NCI-H2107 (cell line): ENCODE measurements at places on chromosomes 1 and 21.

- no peak for DNase-seq
These were observed 86.5 kb upstream of the CACNA1E start for GRCh38 chr1:181396811-181397210.

- DNase-seq: no peak
These were observed 49.1 kb upstream of the CPLANE2 start for GRCh38 chr1:16286122-16286521.

DNA sequence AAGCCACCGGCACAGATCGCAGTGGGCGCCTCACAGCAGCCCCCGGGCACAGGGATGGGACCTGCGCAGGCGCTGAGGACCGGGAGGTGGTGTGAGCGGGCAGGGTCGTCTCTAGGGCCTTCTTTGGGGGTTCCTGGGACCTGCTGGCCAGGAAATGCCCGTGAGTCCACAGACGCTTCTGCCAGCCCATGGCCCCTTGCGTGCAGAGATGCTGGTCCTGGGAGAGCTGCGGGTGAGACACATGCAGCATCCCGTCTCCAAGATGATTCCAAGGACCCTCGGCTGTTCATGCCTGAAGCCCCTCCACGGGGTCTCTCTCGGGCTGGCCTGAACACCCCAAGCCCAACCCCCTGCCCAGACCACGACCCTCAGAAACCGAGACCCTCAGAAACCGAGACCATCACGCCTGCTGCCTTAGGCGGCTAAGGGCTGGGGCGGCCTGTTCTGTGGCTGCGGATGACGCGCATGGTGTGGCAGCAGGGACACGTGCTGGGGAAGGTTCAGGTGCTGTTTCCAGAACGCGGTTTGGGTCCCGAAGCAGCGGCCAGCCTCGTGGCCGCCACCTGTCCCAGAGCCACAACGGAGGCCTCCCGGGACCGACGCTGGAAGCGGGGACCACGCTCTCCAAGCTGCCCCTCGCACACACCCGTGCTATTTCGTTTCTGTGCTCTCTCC lies 23.0 kb downstream of the CFAP74 start:
- DNase-seq: no peak

- no peak for DNase-seq
These were observed 56.4 kb upstream of the RGS7 start for GRCh38 chr1:241413386-241413785.

DNA sequence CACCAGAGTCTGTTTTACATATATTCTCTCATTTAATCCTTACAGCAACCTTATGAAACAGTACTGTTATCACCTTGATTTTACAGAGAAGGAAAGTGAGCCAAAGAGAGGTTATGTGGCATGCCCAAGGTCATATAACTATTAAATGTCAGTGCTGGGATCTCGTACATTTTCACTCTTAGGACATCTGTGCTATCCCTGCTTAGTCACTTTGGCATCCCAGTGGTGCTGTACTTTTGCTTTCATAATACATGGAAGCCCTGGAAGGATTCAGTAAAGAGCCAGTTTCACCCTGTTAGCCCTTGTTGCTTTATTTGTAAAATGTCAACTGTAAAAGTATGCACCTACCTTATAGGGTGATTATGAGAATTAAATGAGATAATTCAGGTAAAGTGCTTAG lies 104.4 kb downstream of the NFIA start:
- DNase-seq: no peak

DNA sequence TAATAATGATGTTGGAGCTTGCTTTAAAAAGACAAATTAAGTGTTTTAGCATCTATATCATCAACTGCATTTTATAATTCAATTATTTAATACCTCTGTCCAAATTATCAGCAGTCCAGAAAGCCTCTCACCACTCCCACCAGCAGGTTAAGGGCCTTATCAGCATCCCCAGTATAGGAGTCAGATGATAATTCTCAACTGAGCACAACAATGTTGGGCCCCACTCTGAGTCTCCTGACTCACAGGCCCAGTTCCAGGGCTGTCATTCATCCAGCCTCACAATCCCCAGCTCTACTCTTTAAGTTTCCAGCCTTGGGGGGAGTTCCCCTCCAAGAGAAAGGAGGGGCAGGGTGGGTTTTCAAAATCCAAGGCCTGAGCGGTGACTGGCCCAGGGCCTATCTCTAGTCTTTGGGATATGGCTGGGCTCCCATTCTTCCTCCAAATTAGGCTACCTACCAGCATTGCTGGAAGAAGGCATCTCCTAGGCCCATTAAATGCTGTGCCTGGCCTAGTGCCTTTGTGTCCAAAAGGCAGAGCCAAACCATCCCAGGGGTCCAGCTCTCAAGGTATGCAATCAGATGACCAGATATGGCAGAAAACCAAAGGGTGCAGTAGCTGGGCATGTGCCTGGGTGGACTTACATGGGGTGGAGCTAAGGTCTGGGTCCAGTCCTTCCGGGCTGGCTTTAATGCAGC lies 134.1 kb downstream of the GLUL start:
- no peak for DNase-seq

- DNase-seq: no peak
These were observed 67.1 kb downstream of the UBE2T start for GRCh38 chr1:202274611-202275010.

GRCh38 chr1:204923201-204923600 lies 52.5 kb downstream of the NFASC start:
- no peak for DNase-seq

- DNase-seq: no peak
These were observed 25.6 kb downstream of the DPYD start for GRCh38 chr1:97895278-97895677.

DNA sequence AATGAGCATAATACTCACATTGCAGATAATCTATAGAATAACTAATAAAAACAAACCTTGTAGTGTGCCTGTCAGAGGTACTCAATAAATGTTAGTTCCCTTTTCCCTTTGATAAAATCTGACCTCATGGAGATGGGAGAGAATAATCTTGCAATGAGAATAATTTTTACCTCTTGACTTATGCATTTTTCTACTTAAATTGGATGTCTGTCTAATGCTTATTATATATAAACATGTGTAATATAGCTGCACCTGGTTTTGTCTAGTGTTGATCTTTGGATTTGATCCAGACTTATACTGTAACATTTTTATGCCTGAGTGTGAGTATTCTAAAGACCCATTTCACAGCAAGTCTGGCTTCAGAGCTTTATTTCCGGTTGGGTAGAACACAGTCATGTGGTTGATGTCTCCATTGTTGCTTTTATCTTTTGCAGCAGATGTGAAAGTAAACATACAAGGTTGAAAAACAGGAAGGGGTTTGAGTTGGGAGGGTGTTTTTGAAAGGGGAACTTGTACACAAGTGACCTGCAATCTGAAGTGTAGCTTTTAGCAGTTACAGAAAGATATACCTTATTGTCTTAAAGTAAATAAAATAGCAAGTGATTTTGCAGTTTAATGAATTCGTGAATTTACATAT lies 12.4 kb downstream of the EPB41 start:
- DNase-seq: peak; percentile 37

GRCh38 chr1:53629101-53629691 lies 109.8 kb downstream of the GLIS1 start:
- no peak for DNase-seq

DNA sequence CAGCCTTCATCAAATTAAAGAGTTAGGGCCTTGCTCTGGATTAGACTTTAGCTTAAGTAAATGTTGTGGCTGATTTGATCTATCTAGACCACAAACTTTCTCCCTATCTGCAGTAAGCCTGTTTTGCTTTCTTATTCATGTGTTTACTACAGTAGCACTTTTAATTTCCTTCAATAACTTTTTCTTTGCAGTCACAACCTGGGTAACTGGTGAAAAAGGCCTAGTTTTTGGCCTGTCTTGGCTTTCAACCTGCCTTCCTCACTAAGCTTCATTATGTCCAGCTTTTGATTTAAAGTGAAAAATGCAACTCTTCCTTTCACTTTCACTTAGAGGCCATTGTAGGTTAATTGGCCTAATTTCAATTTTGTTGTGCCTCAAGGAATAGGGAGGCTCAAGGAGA lies 12.5 kb upstream of the LPGAT1 start:
- DNase-seq: no peak

- DNase-seq: no peak
These were observed 95.1 kb downstream of the RHOU start for GRCh38 chr1:228830185-228830953.

GRCh38 chr1:229068270-229068987 lies 202.5 kb upstream of the RAB4A start:
- no peak for DNase-seq

GRCh38 chr21:46404306-46404705 lies 54.4 kb upstream of the DIP2A start:
- no peak for DNase-seq

GRCh38 chr1:106768501-106768900 lies 288.0 kb upstream of the PRMT6 start:
- no peak for DNase-seq

DNA sequence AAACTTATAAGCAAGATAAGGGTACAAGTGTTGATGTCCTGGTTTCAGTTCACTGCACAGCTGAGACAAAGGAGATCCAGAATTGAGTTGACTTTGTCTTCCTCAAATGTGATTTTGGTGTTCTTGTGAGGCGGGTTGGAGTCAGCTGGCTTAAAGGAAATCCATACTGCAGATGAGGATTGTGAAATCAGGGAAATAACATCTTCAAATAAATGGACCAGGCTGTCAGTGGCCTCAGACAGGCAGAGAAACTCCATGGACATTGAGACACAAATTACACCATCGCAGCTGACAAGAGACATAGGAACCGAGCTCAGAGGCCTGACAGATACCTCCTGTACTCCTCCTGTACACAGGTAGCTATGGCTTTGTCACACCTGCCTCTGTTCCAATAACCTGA lies 27.0 kb upstream of the REG4 start:
- DNase-seq: no peak

DNA sequence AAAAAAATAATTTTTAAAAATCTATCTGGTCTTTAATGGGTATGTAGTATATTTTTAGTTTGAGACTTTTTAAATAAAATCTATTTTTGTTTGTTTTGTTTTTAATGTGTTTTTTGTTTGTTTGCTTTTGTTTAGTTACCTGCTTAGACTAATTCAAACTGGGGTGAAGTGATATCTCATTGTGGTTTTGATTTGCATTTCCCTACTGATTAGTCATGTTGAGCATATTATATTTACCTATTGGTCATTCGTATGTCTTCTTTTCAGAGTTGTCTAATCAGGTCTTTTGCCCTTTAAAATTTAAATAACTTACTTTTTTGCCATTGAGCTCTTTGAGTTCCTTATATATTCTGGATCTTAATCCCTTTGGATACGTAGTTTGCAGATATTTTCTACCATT lies 20.3 kb downstream of the CD1B start:
- no peak for DNase-seq

DNA sequence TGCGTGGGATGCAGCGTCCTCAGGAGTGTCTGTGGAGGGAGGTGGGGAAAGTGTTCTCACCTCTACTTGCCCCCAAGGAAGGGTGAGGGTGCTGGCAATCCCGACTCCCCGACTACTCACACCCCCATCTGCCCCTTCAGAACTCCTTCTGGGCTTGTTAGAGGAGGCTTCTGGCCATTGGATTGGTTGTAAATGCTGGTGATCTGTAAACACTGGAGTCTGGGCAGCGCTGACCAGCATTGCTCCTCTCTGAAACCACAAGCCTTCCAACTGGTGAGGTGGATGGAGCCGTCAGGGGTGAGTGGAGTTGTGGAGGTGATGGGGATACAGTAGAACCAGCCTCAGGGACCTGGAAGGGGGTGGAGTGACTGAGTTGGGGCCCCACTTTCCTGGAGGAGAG lies 59.3 kb downstream of the NKAIN1 start:
- DNase-seq: no peak

DNA sequence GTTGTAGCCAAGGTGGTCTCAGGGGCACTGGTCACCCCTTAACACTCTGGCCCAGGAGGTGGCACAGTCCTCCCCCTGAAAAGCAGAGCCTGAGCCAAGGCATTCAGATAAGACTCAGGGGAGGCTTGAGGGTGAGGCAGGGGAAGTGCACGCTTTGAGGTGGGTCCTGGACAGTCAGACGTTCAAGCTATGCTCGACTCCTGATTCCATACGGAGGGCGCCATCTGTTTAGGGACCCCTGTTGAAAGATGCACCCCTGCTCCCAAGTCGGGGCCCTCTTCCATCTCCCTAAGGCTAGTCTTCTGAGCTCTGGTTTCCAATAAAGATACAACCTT lies 12.9 kb upstream of the CHI3L1 start:
- no peak for DNase-seq

DNA sequence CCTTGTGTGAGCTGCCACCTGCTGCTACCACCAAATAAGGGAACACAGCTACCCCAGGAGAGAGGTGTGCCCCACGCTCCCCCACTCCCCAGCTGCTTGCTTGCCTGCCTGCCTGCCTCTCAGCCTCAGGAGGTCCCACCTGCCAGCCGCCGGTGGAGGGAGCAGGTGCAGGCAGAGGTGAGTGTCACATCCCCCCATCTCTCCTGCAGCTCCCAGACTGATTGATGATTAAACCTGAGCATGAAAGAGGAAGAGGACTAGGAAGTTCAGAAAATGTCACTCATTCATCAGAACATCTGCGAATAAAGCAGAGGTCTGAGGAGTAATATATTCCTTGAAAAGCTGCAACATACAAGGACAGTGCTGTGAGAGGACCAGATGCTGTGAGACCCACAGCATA lies 58.6 kb upstream of the HIVEP3 start:
- DNase-seq: peak; percentile 83

DNA sequence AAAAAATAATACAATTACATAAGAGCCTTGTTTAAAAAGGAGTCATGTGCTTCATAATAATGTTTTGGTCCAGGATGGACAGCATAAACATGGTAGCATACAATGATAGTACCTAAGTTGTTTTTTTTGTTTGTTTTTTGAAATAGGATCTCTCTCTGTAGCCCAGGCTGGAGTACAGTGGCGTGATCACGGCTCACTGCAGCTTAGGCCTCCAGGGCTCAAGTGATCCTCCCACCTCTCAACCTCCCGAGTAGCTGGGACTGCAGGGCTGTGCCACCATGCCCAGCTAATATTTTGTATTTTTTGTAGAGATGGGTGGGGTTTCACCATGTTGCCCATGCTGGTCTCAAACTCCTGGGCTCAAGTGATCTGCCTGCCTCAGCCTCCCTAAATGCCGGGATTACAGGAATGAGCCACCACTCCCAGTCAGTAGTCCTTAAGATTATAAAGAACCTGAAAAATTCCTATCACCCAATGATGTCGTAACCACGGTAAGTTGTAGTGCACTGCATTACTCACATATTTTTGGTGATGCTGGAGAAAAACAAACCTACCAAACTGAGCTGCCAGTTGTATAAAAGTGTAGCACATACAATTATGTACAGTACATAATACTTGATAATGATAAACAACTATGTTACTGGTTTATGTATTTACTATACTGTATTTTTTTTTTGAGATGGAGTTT lies 22.4 kb upstream of the RCOR3 start:
- DNase-seq: no peak

- DNase-seq: no peak
These were observed 7.9 kb downstream of the USP1 start for GRCh38 chr1:62444701-62445100.

DNA sequence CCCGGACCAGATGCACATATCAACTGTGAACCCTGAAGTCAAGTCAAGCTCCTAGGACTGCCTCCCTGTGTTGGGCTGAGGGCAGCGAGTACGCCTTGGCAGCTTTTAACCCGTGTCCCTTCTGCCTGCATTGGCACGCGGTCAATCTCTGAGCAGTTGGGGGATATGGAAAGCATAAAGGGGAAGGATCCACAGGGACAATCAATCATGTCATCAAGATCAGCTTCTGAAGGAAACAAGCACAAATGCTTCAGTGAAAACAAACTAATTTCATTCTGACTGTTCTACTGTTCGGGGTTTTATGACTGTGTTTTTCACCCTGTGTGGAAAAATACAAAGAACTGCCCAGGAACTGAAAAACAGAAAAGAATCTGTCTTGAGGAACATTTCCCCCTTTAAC lies 106.2 kb downstream of the RUNX1 start:
- DNase-seq: no peak
